Tibial artery (tissue), 4 donors: ENCODE measurements at places on chromosomes 16 and 17.

- no peak for DNase-seq
Observed at GRCh38 chr17:50923611-50924010, 57.5 kb upstream of the TOB1 start.

- DNase-seq = no peak
Observed at GRCh38 chr16:7584561-7584960, 251.9 kb downstream of the RBFOX1 start.

GRCh38 chr17:77109764-77110359 is 30.9 kb upstream of the SEC14L1 start:
- no peak for DNase-seq

GRCh38 chr16:12321311-12321842 is 344.8 kb downstream of the SNX29 start:
- DNase-seq = no peak

GRCh38 chr17:3915581-3915994 is 677 bp downstream of the P2RX1 start:
- DNase-seq = no peak

DNA sequence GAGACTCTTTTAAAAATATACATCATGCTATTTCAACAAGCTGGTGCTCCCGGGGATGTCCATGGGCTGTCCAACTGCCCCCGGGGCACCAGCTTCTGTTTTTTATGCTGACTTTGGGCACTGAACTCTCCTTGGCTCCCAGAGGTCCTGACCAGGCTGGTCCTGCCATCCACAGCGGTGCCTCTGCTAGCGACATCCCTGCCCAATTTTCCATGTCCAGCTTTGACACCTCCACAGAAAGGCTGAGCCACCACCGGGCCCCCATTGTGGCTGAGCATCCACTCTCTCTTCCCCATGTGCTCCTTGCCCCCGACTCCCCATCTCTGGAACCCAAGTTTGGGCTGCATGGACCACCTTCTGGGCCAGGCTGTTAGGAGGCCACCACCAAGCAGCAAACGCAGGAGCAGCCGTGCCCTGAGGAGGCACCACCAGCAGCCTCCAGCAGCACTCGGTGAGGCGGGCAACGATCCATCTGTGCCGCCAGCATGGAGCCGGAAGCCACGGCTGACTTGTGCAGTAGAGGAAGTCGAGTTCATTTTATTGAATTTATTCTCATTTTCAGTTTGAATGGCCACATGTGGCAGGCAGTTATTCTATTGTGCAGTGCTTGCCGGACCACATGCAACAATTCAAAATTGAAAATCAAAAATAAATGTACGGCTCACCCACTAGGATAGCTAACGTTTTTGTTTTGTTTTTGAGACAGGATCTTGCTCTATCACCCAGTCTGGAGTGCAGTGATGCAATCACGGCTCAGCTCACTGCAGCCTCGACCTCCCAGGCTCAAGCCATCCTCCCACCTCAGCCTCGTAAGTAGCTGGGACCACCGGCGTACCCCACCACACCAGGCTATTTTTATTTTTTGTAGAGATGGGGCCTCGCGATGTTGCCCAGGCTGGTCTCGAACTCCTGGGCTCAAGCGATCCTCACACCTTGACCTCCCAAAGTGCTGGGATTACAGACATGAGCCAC is 2.8 kb upstream of the MEAK7 start:
- no peak for DNase-seq

GRCh38 chr17:33040461-33040860 is 48.8 kb downstream of the SPACA3 start:
- no peak for DNase-seq

GRCh38 chr17:17514993-17515933 is 19.1 kb upstream of the RASD1 start:
- no peak for DNase-seq

DNA sequence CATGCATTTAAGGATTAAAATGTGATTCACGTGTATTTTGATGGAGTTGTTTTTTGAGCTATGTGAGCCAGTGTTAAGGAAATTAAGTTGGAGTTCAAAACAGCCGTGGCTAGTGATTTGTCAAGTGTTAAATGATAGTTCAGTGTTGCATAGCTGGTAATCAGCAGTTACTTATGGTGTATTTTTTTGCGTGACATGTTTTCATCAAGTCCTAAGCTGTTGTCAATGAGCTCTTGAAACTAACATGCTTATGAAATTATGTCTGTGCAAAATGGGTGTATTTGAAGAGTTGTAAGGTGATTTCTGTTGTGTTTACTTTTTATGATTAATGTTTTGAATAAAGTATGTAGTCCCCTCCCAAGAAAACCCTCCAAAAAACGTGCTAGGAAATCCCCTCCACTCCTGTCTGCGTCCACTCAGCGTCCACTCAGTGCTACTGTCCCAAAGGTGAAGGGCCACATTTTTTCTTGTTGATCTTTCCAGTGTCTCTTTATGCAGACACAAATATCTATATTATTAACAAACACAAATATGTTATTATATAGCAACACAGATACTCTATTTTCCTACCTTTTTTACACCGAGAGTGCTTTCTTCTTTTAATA is 30.0 kb downstream of the USP10 start:
- DNase-seq = no peak

- peak; percentile 19 for DNase-seq
Observed at GRCh38 chr17:71184716-71185115, 936.1 kb upstream of the SOX9 start.

GRCh38 chr17:48672340-48672739 is 46.2 kb upstream of the HOXB9 start:
- DNase-seq = no peak

- no peak for DNase-seq
Observed at GRCh38 chr17:39178536-39178935, 12.6 kb upstream of the ARL5C start.

GRCh38 chr16:51321251-51321650 is 170.2 kb upstream of the SALL1 start:
- DNase-seq = no peak

GRCh38 chr16:81567987-81568748 is 123.6 kb downstream of the CMIP start:
- DNase-seq = peak; percentile 79
